ENCODE measurements at places on chromosomes 2 and 18.

GRCh38 chr18:56196495-56197225, 441.7 kb downstream of the TXNL1 start:
- DNase-seq: no peak

- no peak for DNase-seq
These were observed 308.7 kb downstream of the LPIN1 start for GRCh38 chr2:12054956-12055618.

GRCh38 chr2:50620783-50621182, 411.1 kb downstream of the NRXN1 start:
- DNase-seq: no peak

- no peak for DNase-seq
These were observed 35.8 kb upstream of the ZFP36L2 start for GRCh38 chr2:43262239-43262638.

- DNase-seq: no peak
These were observed 167.4 kb downstream of the NCK2 start for GRCh38 chr2:105912081-105912480.

DNA sequence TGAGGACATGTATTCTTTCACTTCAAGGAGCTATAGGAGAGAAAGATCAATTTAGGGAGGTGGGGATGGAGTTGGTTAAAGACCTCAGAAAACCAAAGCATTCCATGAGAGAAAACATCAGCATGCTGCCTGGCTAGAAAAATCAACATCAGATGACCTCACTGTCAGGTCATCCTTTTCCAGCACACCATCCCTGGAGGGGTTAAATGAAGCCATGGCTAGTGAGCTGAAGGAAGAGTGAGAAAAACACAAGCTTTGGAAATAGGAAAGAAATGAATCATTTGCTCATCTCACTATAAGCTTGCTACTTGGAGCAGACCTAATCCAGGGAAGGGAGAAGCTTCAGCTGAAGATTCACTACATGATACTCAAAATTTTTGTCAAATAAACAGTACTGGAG, 109.5 kb upstream of the ITGB6 start:
- no peak for DNase-seq

DNA sequence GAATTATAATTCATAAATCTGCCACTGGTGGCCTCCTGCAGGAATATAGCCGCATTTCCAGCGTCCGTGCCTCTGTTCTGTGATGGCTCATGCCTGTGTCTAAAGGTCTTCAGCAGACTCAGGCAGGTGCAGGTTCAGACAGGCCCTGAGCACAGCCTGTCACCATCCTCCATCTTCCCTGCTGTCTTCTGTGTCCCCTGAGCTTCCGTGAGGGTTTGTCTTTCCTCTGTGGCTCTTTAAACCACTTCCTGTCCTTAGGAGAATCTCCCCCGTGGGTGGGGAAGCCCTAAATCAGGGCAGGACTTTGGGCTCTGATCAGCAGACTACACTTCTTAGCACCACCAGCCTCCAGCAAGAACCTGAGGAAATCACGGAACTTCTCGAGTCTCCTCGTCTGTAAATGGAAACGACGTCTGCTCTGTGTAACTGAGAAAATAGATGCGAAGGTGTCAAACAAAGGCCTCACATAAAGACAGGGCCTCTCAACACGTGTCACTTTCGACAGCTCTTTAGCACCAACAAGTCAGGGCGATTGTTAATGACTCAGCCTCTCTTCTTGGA, 24.1 kb upstream of the NFATC1 start:
- no peak for DNase-seq

GRCh38 chr2:39476524-39476923, 39.4 kb upstream of the MAP4K3 start:
- peak; percentile 17 for DNase-seq

DNA sequence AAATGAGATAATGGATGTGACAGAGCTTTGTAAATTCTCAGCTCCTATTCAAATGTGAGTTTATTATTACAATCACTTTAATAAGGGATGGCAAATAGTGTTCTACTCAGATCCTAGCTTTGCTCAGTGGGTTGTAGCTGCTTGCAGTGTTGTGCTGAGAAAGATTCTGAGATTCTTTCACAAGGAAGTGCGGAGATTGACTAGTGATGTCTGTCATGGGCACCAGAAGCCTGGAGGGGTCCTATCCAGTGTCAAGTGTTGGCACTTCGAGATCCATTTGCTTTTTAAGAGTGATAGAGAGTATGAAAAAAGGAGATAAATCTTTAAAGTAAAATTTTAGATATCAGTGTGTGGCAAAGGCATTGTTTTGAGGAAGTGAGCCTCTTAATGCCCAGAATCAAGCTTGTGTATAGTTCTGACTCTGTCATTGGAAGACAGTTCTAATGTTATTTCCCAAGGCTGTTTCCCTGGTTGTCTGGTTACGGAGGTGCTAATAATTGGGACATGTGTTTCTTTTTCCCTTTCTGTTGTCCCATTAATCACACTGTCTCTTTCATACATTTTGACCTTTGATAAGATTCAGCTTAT, 181.7 kb upstream of the SPRED2 start:
- DNase-seq: no peak

GRCh38 chr2:179177694-179178093, 86.9 kb downstream of the SESTD1 start:
- DNase-seq: no peak

DNA sequence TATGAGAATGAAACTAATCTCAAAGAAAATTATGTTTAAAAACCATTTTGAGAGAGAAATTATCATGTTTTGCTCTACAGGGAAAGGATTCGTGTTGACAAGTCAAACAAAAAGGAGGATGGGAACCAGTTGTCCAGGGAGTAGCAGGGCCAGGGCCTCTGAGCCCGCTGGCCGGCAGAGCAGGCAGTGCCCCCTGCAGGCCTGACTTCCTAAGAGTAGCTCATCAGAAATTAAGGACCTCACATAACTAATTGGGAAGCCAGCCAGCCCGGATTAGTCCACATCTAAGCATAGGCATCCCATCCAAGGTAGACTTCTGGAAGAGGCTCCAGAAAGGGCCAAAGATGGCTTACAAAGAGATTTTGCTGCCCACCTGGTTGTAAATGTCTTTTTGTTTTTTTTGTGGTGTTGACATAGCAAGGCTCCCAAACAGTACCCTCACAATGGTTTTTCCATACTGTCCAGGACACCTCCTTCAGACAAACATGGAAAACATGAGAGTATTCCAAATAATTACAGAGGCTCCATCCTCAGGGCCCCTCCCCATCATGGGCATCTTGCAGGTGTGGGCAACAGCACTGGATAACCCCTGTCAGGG, 241.2 kb upstream of the TANK start:
- DNase-seq: peak; percentile 42

DNA sequence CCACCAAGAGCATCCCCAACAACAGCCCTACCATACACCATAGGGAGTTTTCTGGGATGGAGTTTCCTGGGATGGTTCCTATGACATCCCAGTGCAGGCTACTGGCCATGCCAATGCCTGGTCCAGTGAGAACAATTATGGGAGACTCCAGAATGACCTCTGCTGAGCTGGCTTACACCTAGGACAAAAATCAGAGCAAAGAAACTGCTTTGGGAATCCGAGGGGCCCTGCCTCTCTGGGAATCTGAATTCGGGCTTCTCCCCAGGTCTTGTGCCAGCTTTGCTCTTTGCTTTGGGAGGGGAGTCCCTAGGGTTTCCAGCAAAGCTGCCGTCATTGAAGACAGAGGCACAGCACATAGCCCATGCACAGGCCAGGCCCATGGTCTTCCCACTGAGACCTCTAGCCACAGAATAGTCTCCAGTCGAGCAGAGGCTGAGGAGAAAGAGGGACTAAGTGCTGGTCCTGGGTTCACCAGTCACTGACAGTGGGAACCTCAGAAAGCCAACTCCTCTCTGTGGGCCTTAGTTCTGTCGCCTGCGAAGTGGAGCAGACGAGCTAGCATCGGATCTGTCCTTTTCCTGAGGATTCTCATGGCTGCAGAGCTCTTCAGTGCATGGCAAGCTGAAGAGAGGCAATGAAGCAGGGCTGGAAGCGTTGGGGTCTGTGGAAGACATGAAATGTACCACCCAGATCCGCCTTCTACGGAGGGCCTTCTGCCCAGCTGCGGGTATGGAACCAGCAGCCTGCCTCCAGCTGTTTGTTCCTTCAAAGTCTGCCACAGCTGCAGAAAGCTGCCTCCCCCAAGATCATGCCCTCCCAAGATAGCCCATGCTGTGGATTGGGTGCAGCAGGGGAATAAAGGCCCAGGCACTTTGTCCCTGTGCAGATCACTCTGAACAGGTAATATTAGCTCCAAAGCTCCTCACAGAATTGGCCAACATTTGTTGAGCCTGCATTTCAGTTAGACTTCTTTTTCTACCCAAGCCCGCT, 11.2 kb upstream of the LBH start:
- DNase-seq: no peak

- no peak for DNase-seq
These were observed 74.7 kb downstream of the CD28 start for GRCh38 chr2:203781151-203781550.

DNA sequence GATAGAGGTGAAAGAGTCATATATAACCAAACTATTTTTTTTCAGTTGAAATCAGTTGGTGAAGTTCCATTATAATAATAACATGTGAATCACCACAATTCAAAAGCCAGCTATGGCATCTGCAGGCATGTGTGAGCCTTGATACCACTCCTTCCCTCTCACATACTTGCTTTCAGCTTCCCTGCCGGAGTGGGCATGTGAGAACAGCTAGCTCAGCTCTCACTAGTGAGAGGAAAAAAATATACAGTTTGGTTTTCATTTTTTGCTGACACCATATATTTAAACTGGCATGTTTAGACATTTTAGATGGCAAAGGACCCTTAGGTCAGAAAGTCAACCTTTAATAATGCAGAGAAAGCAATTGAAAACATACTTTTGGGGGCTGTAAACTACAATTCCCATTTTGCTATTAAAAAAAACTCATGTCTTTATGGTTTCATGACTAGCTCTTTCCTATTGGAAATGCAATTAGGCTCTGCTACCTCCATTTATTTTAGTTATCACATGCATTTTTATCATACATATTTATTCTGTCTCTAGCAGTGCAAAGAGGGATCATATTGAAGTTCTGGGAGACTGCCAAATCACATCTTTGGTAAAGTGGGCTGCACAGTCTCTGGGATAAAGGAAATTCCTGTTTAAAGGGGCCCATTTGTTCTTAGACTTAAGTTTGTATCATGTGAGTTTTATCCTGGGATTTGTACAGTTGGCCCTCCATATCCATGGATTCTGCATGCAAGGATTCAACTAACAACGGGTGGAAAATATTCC, 33.2 kb upstream of the SLC40A1 start:
- DNase-seq: no peak

- DNase-seq: no peak
These were observed 85.6 kb upstream of the ETAA1 start for GRCh38 chr2:67311536-67311935.

DNA sequence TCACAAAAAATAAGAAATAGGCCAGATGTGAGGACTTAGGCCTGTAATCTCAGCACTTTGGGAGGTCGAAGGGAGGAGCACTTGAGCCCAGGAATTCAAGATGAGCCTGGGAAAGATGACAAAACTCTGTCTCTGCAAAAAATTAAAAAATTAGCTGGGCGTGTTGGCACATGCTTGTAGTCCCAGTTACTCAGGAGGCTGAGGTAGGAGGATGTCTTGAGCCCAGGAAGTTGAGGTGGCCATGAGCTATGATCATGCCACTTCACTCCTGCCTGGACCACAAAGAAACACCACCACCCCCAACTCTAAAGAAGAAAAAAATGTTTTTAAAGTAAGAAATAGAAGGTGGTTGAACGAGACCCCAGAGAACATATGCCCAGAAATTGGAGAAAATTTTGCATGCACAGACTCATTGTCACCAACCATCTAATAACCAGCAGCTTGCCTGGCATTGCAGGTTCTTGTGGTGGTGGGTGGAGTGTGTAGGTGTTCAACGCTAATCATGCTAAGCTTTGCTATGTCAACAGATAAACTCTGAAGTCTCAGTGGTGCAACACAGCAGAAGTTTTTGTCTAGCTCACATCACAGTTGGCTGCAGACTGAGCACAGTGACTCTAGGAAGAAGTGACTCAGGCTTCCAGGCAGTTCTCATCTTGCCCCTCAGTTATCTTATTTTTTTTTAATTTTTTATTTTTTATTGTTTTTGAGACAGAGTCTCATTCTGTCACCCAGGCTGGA, 18.6 kb downstream of the ARL4C start:
- DNase-seq: no peak

DNA sequence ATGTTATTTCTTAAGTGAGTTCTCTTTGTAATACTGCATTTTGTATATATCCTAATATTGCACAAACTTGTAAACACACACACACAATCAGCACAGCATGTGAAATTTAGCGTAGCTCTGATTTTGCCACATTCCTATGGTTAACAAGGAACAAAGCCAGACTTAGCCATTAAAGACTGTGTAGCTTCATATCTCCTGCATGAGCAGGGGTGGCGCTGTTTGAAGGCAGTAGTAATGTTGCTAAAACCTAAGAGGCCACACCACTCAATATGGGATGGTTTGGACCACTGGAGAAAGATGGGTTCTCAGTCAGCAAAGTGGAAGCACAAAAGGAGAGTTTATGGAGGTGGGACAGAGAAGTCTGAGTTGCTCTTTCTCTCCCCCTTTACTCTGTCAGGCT, 61.1 kb upstream of the RND3 start:
- DNase-seq: no peak

- DNase-seq: no peak
These were observed 20.5 kb downstream of the HK2 start for GRCh38 chr2:74854401-74854800.

GRCh38 chr2:157488877-157489276, 45.0 kb upstream of the CYTIP start:
- DNase-seq: no peak

- no peak for DNase-seq
These were observed 108.5 kb upstream of the UNC80 start for GRCh38 chr2:209663139-209663538.

GRCh38 chr2:153197402-153198386, 280.9 kb downstream of the RPRM start:
- no peak for DNase-seq

DNA sequence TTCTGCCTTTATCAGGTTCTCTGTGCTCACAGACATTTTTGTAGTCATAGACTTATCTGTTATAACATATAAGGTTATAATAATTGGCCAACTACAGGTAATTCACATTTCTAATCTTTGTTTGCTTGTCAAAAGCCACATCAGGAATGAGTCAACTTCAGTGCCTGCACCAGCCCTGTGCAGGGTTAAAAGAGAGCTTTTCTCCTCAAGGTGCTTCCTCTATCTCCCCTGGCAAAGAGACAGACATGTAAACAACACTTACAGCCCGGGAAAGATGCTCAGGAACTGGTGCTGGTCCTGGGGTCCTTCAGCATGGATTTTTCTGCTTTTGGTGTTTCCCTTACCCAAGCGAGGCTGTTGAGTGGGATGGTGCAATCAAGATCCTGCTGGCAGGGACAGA, 7.7 kb upstream of the EHD3 start:
- DNase-seq: no peak
